ENCODE measurements at places on chromosomes 2 and 18. TPM values are rescaled to one million over a fixed set of nuclear protein-coding genes. Genes with fewer than 3 reads are reported as not detected.
A peak's percentile ranks its signal among the peaks of the same experiment; 100 is the strongest.

DNA sequence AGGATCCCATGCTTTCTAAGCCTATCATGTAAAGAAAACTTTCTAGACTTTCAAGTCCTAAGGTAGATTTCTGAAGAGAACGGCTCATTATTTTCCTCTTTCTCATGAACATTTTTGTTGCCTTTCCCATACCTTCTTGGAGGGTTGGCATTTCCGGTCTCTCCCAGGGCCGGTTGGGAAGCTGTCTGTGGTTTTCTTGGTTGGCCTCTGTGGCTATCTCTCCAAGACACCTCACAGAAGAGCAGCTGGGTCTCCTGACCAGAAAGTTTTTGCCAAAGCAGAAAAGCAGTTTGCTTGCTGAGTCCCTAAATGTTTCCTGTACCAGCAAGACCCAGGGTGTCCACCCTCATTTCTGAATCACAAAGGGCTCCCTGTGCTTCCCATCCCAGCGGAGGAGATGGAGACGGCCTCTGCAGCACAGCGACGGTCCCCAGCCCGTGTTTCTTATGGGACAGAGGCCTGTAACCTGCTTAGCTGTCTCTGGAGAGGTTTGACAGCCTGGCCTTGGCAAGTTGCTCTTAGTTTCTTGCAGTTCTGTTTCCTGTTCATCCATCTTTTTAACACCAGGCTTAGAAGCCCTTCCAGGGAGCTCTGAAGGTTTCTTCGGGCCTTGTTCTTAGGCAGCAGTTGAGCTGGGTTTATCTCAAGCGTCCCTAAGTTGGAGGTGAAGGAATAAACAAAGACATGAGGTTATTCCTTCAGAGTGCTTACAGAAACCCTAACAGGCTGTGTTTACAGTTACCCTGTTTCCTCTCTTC, 39.8 kb downstream of the GREB1 start:
- peak; percentile 78 for DNase-seq

DNA sequence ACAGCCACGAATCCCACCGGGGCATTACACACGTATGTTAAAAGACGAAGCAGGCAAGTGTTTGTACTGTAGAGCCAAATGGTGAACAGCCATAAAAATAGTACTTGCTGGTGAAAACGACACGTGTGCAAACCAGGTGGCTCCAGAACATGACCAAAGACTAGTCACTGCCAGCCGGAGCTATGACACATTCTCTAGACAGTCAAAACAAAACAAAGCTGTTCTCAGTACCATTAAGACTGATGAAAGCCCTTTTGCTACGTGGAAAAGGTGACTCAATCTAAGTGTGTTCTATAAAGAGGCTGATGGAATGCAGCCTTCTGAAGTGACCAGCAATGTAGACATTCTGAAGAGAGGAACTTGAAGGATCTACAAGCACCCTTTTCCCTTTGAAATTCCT, 367.7 kb upstream of the NETO1 start:
- peak; percentile 91 for DNase-seq

Gene SEMA4C
- total RNA-seq, result 41.0 TPM

DNA sequence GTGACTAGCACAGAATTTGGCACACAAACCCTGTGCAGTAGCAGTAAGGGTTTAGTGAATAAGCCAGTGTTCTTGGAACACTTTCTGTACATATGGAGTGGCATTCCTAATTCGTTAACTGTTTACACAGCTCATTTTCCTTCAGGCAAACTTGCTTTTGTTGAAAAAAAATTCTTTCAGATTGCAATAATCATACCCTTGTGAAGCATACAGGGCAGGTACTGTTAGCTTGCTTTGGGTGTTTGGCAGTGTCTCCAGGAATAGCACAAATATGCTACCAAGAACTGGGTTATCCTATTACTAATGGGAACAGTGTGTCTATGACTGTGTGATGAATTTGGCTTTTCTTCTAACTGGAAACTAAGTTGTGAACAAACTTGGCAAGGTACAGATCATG, 33.4 kb downstream of the UGP2 start:
- DNase-seq, result peak; percentile 60

Gene OTOS
- total RNA-seq, result not detected

DNA sequence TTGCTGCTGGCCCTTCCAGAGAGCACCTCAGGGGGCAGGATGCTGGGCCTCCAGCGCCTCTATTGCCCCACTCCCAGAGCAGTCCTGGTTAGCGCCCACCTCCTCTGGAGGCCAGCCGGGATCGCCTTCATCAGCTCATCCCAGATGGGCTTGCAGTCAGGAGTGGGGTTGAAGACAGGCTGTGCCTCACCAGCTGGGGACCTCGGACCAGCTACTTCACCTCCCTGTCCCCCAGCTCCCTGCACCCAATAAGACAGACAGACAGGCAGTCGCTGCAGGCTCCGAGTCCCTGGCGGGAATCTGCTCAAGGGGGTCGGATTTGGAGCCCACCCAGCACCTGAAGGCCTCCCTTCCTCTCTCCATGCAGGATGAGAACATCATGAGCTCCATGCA, 18.9 kb upstream of the FAHD2A start:
- no peak for DNase-seq

Gene TMEM18
- total RNA-seq, result 26.6 TPM

Gene CFAP53
- total RNA-seq, result 0.36 TPM

GRCh38 chr2:174058026-174058425, 92.9 kb upstream of the SP3 start:
- no peak for DNase-seq

DNA sequence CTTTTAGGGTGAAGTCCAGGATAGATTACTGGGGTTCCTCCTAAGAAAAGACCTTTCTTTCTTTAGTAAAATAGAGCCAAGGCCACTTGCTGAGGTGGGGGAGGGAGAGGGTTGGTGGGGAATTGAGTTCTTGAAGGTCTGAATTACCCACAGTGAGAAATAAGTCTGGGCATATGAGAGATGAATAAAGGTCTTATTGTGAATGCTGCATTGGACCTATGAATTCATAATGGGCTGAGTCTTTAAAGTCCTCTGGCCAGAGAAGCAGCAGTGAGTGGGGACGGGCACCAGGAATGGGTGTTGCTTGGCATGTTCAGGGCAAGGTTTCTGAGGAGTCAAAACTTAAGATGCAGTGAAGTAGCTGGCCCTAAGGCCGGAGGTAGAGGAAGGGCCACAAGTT, 10.5 kb downstream of the MAPRE3 start:
- DNase-seq, result no peak

Gene PCARE
- not detected for total RNA-seq

GRCh38 chr18:78006774-78007260, 757.2 kb downstream of the GALR1 start:
- no peak for DNase-seq

GRCh38 chr2:240556553-240557100, 1.2 kb downstream of the ANKMY1 start:
- DNase-seq, result peak; percentile 26

Gene ZNG1B
- 45.5 TPM for total RNA-seq

GRCh38 chr2:97935719-97936161, 60.0 kb downstream of the TMEM131 start:
- peak; percentile 78 for DNase-seq

Gene IHH
- not detected for total RNA-seq

GRCh38 chr2:75587954-75588587, 27.3 kb upstream of the EVA1A start:
- peak; percentile 65 for DNase-seq

DNA sequence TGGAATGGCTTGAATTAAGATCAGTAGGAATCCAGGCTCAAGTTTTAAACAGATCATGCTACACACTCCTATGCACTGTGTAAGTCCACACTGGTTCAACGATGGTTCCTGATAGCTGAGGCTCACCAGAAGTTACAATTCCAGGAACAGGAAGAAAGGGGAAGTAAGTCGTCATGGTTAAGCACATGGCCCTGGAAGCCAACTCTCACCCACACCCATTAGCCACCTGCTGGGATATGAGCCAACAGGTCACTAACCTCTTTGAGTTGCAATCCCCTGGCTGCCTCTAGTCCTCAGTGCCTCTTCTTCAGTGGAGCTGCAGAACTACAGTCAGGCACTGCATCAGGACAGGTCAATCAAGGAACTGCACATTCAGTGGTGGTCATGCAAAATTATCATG, 133.5 kb downstream of the TMEM182 start:
- no peak for DNase-seq

Gene ADAM23
- total RNA-seq, result not detected

Gene ATP6V1C2
- 0.12 TPM for total RNA-seq

DNA sequence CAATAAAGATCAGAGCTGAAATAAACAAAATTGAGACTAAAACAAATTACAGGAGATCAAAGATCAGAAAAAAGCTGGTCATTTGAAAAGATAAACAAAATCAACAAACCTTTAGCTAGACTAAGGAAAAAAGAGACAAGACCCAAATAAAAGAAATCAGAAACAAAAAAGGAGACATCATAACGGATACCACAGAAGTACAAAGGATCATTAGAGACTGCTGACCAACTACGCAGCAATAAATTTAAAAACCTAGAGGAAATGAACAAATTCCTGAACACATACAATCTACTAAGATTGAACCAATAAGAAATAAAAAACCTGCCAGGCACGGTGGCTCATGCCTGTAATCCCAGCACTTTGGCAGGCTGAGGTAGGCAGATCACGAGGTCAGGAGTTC, 33.7 kb downstream of the USP34 start:
- DNase-seq, result no peak

DNA sequence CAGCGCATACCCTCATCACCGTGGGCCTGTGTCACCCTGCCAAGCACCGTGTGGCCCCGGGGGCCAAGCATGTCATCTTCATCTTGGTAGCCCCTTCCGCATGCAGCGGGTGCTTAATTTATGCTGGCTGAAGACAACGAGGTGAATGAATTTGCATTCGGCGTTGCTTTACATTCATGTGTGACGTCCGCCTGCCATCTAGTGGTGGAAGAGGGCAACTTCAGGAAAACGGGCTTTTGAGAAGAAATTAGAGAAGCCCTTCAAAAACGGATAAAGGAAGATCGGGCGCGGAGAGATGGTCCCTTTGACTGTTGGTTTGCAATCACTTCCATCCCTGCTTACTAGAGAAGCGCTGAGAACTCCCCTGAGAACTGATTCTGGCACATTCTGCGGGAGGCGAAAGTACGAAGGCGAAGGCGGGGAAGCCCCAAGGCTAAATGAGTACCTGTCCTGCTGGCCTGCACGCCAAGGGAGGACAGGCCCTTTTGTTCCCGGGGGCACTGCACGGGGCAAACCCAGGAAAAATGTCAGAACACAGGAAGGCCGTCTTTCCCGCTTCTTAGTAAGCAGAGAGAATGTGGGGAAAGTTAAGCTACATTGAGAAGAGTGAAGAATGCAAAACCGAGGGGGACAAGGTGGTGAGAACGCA, 145.9 kb downstream of the ZNF516 start:
- DNase-seq, result peak; percentile 57

GRCh38 chr18:46237891-46238290, 133.7 kb downstream of the HAUS1 start:
- no peak for DNase-seq

GRCh38 chr18:8571399-8571798, 37.8 kb upstream of the RAB12 start:
- DNase-seq, result no peak

Gene CAPN14
- total RNA-seq, result 0.96 TPM

Gene ZBTB7C
- total RNA-seq, result 0.12 TPM

DNA sequence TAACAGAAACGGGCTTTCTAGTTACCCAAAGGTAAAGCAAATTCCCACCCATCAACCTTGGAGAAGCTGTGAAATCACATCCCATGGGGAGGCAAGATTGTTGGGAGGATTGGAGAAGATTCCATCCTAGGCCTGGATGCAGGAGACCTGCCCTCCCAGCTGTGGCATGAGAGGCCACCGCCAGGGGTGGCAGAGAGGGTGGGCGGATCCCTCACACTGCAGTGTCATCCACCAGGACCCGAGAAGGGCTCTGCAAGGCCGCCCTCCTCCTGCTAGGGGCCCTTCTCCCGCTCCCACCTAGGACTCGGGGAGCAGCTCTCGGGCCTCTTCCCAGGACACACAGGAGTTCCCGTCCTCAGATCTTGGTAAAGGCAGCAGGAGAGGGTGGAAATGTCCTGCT, 15.5 kb upstream of the ATG16L1 start:
- DNase-seq, result no peak

GRCh38 chr2:241068136-241068941, 33.7 kb downstream of the MTERF4 start:
- DNase-seq, result no peak

- DNase-seq, result no peak
Measured at GRCh38 chr2:147501968-147502367, 342.9 kb upstream of the ACVR2A start.

Gene ECEL1
- not detected for total RNA-seq

DNA sequence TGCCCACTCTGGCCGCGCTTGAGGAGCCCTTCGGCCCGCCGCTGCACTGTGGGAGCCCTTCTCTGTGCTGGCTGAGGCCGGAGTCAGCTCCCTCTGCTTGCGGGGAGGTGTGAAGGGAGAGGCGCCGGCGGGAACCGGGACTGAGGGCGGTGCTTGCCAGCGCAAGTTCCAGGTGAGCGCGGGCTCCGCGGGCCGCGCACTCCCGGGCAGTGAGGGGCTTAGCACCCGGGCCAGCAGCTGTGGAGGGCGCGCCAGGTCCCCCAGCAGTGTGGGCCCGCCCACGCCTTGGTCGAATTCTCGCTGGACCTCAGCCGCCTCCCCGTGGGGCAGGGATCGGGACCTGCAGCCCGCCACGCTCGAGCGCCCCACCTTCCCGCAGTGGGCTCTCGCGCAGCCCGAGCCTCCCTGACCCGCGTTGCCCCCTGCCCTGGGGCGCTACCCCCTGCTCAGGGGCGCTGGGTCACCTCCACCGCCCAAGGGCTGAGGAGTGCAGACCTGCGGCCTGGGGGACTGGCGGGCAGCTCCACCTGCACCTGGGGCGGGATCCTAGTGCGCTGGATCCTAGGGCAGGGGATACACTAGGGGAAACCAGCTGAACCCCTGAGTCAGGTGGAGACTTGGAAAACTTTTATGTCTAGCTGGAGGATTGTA, 97.3 kb downstream of the CD8B2 start:
- DNase-seq, result no peak

DNA sequence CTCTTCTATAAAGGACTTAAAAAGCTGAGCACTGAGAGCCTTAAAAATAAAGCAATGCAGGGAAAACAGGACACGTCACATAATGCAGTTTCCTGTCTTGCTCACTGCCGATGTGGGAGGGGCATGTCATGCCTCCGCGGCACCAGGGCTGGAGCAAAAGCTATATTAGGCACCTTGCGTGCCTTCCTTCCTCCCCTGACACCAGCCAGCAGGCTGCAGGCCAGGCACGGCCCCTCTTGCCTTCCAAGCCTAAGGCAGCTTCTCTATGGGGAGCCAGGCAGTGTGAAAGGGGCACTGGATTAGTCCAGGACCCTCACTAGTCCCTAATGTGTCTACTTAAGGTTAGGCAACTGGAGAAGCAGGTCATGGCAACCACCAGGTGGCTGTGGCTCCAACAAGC, 26.3 kb downstream of the MRPL35 start:
- DNase-seq, result peak; percentile 50

Data from RPMI7951 (cell line).